NAMALWA (cell line): ENCODE measurements at places on chromosomes 1 and 21.

DNA sequence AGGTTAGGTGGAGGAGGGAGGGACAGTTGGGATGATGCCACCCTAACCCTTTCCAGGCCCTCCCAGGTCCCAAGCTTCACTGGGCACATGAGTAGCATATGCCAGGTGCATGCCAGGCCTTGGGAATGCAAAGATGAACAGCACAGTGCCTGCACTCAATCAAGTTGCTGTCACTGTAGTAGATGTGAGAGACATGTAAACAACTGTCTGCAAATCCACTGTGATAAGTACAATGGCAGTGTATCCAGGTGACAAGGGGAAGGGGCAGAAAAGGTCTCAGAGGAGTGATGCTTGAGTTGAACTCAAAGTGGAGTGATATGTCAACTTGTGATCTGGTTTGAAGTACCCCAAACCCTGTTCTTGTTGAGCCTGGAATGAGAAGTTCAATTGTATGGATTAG lies 49.5 kb upstream of the LRRN2 start:
- DNase-seq, result no peak

- peak; percentile 36 for DNase-seq
Measured at GRCh38 chr1:173478094-173478674, 1.0 kb downstream of the PRDX6 start.

GRCh38 chr1:63523738-63524137 lies 413 bp downstream of the EFCAB7 start:
- no peak for DNase-seq

GRCh38 chr1:234869182-234870019 lies 259.2 kb downstream of the TOMM20 start:
- DNase-seq, result no peak

GRCh38 chr1:9809100-9809510 lies 14.7 kb downstream of the CLSTN1 start:
- DNase-seq, result no peak

DNA sequence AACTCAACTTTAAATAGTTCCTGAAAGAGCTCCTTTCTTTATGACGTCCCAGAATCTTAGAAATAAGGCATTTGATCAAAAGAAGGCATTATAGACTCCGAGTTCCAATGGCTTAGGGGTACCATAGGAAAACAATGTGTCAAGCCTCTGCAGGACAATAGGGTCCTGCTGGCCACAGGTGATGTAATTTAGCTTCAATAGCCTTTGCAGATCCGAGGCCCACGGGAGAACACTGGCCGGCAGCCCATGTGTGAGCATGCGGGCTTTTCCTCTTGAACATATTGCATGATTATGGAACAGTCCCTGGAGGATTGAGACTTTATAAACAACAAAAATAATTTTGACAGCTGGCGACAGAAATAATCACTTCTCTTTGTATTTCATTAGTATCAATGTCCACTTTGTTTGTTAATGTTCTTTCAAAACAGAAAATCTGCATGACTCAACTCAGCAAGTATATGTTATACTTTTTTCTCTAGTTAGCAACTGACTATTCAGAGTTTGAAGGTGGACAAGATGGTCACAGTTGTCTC lies 49.0 kb upstream of the NR5A2 start:
- DNase-seq, result no peak

DNA sequence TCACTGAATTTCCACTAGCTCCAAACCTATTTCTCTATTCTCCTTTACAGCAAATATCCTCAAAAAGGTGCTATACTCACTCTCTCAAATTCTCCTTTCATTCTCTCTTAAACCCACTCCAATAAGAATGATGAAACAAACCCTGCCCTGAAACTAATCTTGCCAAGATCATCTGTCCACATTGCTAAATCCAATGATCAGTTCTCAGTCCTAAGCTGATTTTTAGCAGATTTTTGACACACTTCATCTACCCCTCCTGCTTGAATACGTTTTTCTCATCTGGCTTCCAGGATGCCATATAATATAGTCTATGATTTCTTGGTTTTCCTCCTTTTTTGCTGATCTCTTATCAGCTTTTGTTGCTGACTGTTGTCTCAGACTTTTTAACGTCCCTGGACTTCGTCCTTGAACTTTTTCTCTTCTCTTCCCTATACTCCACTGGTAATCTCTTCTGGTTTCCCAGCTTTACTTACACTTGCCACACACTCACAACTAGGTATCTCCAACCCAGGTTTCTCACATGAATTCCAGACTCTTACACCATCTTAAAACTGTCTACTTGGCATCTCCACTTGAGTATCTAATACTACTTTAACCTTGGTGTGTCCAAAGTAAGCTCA lies 35.3 kb downstream of the RERE start:
- no peak for DNase-seq

GRCh38 chr1:9592510-9593075 lies 3.9 kb downstream of the TMEM201 start:
- no peak for DNase-seq

DNA sequence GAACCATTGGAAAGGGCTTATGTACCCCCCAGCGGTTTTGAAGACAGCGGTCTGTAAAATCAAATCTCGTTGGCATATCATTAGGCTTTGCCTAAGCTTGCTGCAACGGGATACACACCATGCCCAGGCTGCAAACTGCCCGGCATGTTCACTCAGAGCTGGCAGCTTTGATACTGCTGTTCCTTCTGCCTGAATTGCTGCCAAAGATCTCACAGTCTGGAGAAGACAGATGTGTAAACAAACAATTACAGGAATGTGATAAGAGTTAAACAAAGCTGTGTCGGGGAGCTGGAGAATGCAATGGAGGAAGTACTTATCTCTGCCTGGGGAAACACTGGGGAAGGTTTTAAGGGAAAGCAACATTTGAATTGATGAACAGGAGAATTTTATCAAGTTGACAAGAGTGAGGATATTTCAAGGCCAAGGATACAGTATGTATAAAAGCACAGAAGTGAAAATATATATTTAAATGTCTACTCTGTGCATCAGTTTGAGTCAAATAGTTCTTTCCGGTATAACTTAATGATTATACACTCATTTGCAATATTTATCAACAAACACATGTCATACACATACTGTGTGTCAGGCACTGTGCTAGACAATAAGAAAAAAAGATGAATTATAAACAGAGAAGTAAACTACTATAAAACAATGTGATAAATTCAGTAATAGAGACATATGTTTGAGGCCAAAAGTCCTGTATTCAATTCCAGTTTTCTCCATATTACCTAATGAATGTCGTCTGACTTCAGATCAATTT lies 29.9 kb downstream of the CHML start:
- no peak for DNase-seq

DNA sequence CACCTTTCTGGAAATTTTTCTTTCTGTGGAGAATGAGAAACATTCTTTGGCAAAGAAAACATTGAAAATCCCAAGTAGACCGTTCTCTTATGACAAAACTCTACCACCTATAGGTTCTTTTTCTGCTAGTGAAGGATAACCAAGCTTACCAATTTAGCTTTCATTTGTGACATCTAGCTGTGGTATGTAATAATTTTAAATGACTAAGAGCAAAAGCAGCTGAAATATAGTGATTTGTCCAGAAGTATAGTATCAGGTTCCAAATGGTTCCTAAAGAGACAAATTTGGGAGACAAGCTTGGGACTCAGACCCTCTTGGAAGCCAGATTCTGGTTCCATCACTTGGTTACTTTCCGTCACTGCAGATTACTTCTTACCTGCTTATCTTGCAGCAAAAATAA lies 24.4 kb downstream of the FUBP1 start:
- no peak for DNase-seq

GRCh38 chr1:31064718-31065309 lies 703 bp downstream of the PUM1 start:
- peak; percentile 67 for DNase-seq

GRCh38 chr1:31800674-31800967 lies 15.2 kb downstream of the SPOCD1 start:
- no peak for DNase-seq

DNA sequence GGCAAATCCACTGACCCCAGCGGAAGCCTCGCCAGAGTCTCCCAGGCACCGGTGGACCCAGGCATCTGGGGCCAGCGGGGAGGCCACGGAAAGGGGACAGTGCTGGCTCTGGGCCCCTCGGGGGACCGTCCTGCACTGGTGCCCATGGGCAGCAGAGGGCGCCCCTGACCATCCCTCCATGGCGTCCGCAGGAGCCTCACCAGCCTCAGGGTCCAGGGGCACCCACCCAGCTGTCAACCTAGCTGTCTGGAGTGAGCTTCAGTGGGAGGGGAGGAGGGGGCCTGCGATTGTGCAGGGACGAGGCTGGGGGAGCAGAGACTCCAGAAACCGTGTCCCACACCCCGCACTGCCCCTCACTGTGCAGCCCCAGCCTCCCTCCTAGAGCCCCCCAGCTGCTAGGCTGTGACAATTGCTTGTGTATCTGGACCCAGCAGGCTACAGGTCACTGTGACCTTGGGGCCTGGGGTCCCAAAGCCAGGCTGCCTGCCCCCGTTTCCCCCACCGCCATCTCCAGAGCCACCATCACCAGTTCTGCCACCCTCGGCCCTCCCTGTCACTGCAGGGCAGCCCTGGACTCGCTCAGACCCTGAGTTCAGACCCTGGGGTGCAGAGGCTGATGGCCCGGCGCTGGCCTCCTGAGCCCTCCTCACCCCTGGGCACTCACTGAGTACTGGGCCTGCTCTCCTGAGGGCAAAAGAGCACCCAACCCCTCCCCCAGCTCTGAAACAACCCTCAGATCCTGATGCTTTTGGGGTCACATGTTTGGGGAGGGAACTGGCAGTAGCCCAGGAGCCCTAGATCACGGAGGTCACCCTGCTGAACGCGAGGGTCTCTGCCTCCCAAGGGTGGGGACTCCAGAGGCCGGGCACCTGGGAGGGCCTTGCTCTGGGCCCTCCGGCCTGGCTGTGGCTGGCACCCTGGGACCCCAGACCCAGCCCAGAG lies 10.6 kb upstream of the COL6A1 start:
- DNase-seq, result peak; percentile 31

- no peak for DNase-seq
Measured at GRCh38 chr1:233010146-233010545, 59.7 kb downstream of the NTPCR start.

GRCh38 chr1:2190491-2190976 lies 4.0 kb downstream of the FAAP20 start:
- no peak for DNase-seq

DNA sequence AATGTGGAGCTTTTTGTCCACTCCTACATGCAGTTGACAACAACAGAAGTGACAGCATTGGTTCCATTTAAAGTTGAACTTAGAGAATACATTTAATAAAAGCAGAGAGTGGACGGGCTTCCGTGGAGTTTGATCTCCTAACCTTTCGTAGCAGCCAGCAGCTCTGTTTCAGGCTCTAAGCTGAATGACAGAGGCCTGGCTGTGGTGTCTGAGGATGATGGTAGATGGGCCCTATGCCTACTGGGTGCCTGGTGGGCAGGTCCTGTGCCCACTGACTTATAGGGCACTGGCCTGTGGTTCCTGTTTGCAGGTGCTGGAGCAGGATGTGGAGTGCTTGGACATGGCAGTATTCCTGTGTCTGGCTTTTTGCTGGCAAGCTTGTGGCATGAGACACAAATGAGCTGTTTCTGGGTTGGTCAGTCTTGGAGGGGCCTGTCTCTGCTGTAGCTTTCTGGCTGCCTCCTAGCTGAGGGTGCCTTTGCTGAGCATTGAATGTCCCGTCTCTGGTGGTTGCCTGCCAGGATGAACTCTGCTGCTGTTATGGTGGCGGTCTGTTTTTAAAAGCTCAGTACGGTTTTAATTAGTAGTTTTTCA lies 54.6 kb downstream of the PRDM2 start:
- DNase-seq, result no peak

DNA sequence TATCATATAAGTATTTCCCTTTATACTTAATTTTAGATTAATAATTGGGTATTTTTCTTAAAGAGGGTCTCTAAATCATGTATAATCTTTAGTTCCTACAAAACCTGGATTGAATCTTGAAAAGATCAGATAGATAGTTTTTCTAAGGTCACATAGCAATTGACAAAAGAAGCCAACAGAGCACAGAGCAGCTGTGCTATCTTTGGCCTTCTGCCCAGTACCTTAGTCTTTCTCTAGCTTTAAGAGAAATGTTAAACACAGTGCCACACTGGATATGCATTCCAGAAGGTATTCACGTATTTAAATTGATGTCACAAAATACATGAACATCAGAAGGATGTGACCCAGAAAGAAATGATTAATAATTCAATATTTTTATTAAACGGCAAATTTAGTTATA lies 86.8 kb downstream of the C21orf91 start:
- DNase-seq, result no peak

- no peak for DNase-seq
Measured at GRCh38 chr1:196774603-196775002, at the start of gene CFHR3. CFHR3 (plus strand) TSS chr1:196774840; CDS start chr1:196774887, 47 bp downstream.

DNA sequence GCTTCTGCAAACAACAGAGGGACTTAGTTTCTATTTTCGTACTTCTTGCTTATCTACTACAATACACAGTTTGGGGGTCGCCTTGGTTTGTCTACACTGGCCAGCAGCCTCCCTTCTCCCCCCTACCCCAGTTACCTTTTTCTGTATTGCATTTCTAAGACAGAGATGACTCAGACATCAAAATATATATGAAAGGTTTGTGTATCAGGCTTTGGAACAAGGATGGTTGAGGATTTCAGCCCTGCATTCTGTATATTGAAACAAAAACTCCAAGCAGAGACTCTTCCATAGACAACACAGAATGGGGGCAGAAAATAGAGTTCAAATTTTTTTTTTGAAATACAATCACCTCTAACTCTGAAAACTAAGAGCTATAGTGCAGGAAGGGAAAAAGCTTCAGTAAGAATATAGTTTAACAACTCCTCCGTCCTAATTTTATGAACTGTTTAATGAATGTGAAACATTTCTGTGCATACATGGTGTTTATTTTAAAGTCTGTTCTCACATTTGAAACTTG lies 1.9 kb downstream of the SAMD13 start:
- DNase-seq, result no peak

GRCh38 chr1:11198851-11199594 lies 9.9 kb downstream of the ANGPTL7 start:
- DNase-seq, result no peak

DNA sequence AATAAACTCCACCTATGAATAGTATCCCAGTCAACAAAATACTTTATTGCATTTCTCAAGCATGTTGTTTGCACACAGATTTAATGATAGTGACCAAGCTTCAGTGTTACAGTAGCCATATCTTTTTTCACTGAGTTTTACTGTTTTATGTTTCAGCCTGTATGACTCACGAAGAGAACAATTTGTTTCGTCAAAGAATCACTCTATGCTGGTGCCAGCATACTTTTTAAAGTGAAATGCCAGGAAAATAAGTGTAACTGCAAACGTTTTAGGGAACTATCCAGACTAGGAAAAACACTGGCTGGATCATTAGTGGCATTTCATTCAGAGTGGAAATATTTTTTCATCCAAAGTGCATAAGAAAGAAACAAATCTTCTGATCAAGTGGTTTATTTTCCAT lies 210.8 kb downstream of the COL11A1 start:
- DNase-seq, result no peak
